Heart left ventricle (tissue), 16 donors: ENCODE measurements at places on chromosomes 4 and X. TPM values are rescaled to one million over a fixed set of nuclear protein-coding genes. Genes with fewer than 3 reads are reported as not detected.

GRCh38 chrX:9383655-9384054, 81.2 kb upstream of the TBL1X start:
- DNase-seq: no peak

Gene ZNF157
- total RNA-seq: not detected

Gene SSX4
- not detected for total RNA-seq

GRCh38 chr4:8348071-8348470, 78.5 kb downstream of the HTRA3 start:
- DNase-seq: peak; percentile 19

Gene HS3ST1
- total RNA-seq: 0.87 TPM

- no peak for DNase-seq
Observed at GRCh38 chrX:134969726-134970125, 21.1 kb upstream of the SMIM10 start.

DNA sequence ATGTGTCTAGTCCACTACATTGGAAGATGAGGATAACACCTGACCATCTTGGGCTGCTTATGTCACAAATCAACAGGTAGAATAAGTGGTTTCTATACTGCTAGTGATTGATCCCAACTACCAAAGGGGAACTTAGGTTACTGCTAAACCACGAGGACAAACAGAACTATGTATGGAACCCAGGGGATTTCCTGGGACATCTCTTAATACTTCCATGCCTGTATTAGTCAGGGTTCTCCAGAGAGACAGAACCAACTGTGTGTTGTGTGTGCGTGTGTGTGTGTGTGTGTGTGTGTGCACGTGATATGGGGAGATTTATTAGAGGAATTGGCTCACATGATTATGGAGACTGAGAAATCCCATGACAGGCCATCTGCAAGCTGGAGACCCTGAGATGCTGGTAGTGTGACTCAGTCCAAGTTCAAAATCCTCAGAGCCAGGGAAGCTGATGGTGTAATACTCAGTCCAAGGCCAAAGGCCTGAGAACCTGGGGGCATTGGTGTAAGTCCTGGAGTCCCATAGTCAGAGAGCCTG, 16.2 kb upstream of the AFF1 start:
- DNase-seq: no peak

- DNase-seq: no peak
Observed at GRCh38 chrX:74464722-74465121, 43.4 kb downstream of the SLC16A2 start.

- no peak for DNase-seq
Observed at GRCh38 chr4:98262431-98262830, 1.2 kb downstream of the RAP1GDS1 start.

- DNase-seq: no peak
Observed at GRCh38 chr4:40333921-40334352, 1.2 kb upstream of the CHRNA9 start.

GRCh38 chr4:134905061-134905460, 703.5 kb upstream of the PABPC4L start:
- no peak for DNase-seq

- DNase-seq: no peak
Observed at GRCh38 chr4:125787707-125788106, 473.0 kb downstream of the FAT4 start.

DNA sequence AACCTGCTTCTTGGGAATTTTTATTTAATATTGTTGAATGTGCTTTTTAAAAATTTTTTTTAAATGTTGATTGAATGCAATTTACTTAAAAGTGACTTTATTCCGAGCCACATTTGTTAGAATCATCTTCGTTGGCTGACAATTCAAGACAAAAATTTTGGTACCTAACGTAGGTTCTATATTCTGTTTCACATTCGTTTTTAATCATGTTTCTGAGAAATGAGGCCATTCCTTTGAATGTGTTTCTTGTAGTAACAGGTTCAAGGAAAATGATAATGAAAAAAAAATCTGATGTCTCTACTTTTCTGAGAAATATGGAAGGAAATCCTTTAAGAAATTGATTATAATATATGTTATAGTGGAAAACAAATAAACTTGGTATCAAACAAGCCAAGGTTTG, 92.3 kb upstream of the DCLK2 start:
- DNase-seq: no peak

Gene SGMS2
- 29.6 TPM for total RNA-seq

GRCh38 chr4:123667496-123667895, 270.9 kb downstream of the SPRY1 start:
- no peak for DNase-seq

Gene MAOB
- total RNA-seq: 155 TPM

GRCh38 chr4:98891478-98892337, 37.2 kb downstream of the EIF4E start:
- no peak for DNase-seq

Gene CSN1S1
- total RNA-seq: not detected

DNA sequence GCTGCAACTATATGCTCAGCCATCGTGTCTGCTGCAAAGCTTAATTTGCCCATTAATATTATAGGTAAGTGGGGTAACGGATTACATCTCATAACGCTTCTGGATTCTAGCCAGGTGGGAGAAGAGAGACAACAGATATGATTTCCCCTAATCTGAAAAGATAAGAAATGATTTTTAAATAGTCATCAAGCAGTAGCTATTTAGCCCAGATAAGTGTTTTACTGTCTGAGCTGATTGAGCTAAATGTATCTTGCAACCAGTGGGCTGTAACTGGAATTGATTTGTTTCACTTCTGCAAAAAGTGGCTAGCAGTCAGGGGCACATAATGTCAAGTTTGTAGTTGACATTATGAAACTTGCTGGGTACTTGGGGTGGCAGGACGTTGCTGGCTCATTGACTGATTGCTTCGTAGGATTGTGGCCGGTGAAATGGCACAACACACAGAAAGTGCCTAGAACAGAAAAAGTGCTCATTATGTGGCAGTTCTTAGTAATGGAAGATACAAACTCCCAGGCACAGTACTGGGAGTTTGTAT, 18.5 kb downstream of the LAP3 start:
- DNase-seq: no peak

Gene GATA1
- total RNA-seq: not detected

Gene MAOA
- total RNA-seq: 57.4 TPM

DNA sequence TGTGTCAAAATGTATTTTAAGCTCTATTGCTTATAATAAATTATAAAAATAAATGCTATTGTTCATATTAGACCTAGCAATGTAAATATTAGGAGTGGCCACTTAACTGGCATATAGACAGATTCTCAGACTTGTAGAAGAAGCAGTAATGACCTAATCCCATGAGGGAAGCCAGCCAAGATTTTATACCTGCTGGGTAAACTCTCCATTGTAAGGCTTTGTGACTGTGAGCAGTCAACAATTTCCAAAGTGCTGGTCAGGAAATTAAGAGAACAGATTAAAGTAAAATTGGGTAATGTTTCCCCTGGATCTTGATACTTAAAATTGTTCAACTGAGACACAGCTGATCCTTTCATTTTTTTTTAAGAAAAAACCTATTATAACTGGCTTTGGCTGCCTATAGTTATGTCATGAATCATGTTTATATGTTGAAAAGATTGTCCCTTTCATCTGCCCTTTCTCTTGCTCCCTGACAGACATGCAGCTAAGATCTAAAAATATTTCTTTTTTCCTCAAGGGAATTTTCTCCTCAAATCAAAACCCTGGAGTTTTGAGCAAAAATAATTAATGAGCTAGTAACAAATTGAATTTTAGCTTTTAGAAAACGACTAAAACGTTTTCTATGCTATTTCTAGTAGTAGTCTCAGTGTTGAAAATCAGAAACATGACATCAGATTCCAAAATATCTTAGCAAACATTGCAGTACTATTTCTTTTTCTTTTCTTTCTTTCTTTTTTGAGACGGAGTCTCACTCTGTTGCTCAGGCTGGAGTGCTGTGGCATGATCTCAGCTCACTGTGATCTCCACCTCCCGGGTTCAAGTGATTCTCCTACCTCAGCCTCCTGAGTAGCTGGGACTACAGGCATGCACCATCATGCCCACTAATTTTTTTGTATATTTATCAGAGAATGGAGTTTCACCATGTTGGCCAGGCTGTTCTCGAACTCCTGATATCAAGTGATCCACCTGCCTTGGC, 77.9 kb downstream of the ADGRL3 start:
- DNase-seq: no peak

DNA sequence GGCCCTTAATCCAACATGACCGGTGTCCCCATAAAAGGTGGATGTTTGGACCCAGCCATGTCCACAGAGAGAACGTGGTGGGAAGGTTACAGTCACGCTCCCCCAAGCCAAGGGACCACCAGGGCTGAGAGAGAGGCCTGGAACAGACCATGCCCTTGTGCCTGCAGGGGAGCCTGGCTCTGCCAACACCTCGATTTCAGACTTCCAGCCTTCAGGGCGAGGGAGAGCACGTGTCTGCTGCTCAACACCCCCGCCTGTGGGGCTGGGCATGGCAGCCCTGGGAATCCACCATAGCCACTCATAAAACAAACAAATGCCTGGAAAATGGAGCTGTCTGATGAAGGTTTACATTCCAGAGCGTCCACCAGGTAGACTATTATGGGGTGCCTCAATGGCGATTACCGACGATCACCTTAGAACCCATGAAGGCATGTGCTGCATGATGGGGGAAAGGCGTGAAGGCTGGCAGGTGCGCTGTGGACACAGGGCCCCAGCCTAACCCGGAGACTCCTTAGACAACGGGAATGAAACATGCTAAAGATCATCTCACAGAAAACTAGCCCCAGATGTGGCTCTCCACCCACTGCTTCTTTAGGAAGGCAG, 42.3 kb upstream of the HMX1 start:
- DNase-seq: no peak

- no peak for DNase-seq
Observed at GRCh38 chr4:81457921-81458520, 13.7 kb downstream of the RASGEF1B start.
